Smooth muscle cell of the pulmonary artery (primary cell): ENCODE measurements at places on chromosomes 3 and 15. TPM values are rescaled to one million over a fixed set of nuclear protein-coding genes. Genes with fewer than 3 reads are reported as not detected.

Gene RTF1
- total RNA-seq, result 12.1 and 13.5 TPM in 2 replicates

Gene MAP6D1
- total RNA-seq, result 2.3 and 3.1 TPM in 2 replicates

Gene HTD2
- total RNA-seq, result 11.4 and 11.7 TPM in 2 replicates

Gene CCR8
- not detected in 2 replicates for total RNA-seq

Gene KBTBD8
- total RNA-seq, result 3.1 and 4.2 TPM in 2 replicates

Gene ERICH6
- 0.03 and 0.07 TPM in 2 replicates for total RNA-seq

Gene SLC28A2
- not detected in 2 replicates for total RNA-seq

Gene CADPS
- 0.17 and 3.3 TPM in 2 replicates for total RNA-seq

Gene LTK
- 0.07 TPM in 1 of 2 replicates, not detected in the other for total RNA-seq

Gene STRA6
- total RNA-seq, result 0.59 and 2.6 TPM in 2 replicates

Gene CEMIP
- total RNA-seq, result 360 and 994 TPM in 2 replicates

Gene ARHGEF26
- total RNA-seq, result 1.4 and 1.5 TPM in 2 replicates

Gene ARRDC4
- total RNA-seq, result 5.5 and 54.2 TPM in 2 replicates

Gene TMEM212
- total RNA-seq, result not detected in 2 replicates

Gene MINDY4B
- total RNA-seq, result not detected in 2 replicates

Gene PTPN9
- total RNA-seq, result 27.6 and 34.4 TPM in 2 replicates

Gene ZFAND6
- total RNA-seq, result 103 and 122 TPM in 2 replicates

Gene ZNF710
- total RNA-seq, result 8.5 and 10.3 TPM in 2 replicates

Gene CCDC13
- total RNA-seq, result 0.26 and 0.36 TPM in 2 replicates

Gene SCN11A
- total RNA-seq, result under 0.01 TPM in 1 of 2 replicates, not detected in the other

Gene ALDH1A3
- total RNA-seq, result 7.4 and 31.0 TPM in 2 replicates

Gene PEX5L
- total RNA-seq, result 0.07 and 5.6 TPM in 2 replicates

Gene B3GNT5
- 2.0 and 3.7 TPM in 2 replicates for total RNA-seq

Gene REC114
- not detected in 2 replicates for total RNA-seq

Gene ZBBX
- total RNA-seq, result 0.20 TPM in 1 of 2 replicates, not detected in the other

Gene ALDH1L1
- total RNA-seq, result 0.07 and 0.96 TPM in 2 replicates

Gene CP
- total RNA-seq, result 16.1 and 42.1 TPM in 2 replicates

Gene PTX3
- 1,136 and 1,240 TPM in 2 replicates for total RNA-seq

Gene GOLGA6L7
- total RNA-seq, result not detected in 2 replicates

Gene DIS3L
- 21.2 and 23.9 TPM in 2 replicates for total RNA-seq

Gene MINAR1
- 1.2 and 1.6 TPM in 2 replicates for total RNA-seq

Gene CLRN1
- not detected in 2 replicates for total RNA-seq

Gene UPK1B
- 0.17 and 0.98 TPM in 2 replicates for total RNA-seq

Gene U2SURP
- 36.4 and 37.7 TPM in 2 replicates for total RNA-seq

Gene SETD2
- 32.1 and 34.9 TPM in 2 replicates for total RNA-seq

Gene ST8SIA2
- 0.13 TPM in 1 of 2 replicates, not detected in the other for total RNA-seq

Gene TM4SF18
- total RNA-seq, result 0.07 and 0.72 TPM in 2 replicates
